ENCODE measurements at places on chromosomes 4 and X.

DNA sequence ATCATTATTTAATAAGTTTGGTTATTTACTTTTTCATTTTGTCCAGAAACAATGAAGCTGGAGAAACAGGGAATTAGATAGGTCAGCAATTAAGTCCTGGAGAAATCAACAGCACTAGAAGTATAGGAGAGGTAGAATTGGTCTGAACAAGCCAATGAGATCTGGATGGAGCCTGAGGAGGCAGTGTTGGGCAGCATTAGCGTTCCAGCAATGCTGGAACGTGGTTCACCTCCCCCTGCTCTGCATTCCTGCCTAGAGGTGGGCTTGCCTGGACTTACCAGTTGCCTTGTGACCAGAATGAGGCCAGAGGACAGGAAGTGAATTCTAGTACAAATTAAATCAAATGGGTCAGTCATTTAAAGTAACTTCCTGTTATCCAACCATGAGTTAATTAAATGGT lies 4.6 kb downstream of the RASSF6 start:
- DNase-seq = no peak

GRCh38 chr4:173246719-173247118 lies 78.1 kb downstream of the GALNT7 start:
- no peak for DNase-seq

DNA sequence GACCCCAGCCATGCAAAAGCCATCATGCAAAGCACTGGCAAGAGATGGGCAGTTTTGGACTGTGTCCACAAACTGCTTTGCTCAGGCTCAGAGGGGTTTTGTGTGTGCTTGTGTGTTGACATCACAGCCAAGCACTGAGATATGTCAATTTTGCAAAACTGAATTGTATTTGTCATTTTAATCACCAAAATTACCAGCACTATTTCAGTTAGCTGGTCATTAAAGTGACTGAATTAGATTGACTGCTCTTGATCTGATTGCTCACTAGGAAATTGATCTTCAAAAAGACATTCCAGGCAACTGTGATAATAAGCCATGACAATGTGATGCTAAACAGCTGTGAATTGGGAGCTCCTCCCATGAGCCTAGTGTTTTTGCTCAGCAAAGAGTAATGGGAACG lies 337.3 kb upstream of the GNPDA2 start:
- DNase-seq = no peak

GRCh38 chr4:155506745-155507144 lies 130.0 kb upstream of the MAP9 start:
- no peak for DNase-seq

DNA sequence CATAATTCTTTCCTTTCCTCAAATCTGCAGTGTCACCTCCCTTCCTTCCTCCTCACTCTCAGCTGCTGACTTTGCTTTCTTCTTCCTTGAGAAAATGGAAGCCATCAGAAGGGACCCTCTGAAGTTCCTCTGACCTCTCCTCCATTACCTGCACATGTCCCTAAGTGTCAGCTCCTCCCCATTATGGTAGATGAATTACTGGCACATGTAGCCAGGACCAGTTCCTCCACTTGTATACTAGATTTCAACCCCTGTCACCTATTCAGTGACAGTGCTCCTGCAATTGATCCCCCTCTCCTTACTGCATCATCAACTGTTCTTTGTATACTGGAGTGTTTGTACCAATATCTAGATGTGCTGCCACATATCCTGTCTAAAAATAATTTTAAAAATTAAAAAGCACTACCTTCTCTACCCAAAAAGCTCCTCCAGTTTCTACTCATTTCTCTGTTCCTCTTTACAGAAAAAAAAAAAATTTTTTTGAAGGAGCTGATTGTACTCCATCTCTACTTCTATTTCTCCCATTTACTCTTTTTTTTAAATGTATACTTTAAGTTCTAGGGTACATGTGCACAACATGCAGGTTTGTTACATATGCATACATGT lies 78.6 kb downstream of the CLCN5 start:
- no peak for DNase-seq
